ENCODE measurements at places on chromosomes 3 and 15. TPM values are rescaled to one million over a fixed set of nuclear protein-coding genes. Genes with fewer than 3 reads are reported as not detected.

DNA sequence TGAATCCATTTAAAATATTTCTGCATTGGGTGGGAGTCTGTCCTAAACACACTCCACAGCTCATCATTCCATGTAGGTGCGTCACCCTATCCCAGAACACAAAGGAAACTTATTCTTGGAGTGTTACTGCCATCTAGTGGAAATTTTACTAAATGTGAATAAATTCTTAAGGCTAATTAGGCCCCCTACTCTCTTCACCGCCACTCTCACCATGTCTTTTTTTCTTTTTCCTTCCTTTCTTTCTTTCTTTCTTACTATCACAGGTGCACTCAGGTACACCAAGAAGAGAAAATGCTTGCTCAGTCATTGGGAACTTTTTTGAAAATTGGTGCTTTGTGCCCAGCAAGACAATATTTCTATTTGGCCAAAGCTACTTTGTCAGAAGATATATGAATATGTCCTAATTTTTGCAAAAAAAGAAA is 26.4 kb upstream of the ATP8B4 start:
- no peaks in the 10 kb centered on the region for H3K27me3 ChIP-seq
- H3K4me1 ChIP-seq: no peaks in the 10 kb centered on the region
- no peak overlapping the region for H3K27ac ChIP-seq
- H3K4me3 ChIP-seq: no peak overlapping the region
- H3K36me3 ChIP-seq: no peaks in the 10 kb centered on the region

The RHCG gene
- not detected for total RNA-seq

DNA sequence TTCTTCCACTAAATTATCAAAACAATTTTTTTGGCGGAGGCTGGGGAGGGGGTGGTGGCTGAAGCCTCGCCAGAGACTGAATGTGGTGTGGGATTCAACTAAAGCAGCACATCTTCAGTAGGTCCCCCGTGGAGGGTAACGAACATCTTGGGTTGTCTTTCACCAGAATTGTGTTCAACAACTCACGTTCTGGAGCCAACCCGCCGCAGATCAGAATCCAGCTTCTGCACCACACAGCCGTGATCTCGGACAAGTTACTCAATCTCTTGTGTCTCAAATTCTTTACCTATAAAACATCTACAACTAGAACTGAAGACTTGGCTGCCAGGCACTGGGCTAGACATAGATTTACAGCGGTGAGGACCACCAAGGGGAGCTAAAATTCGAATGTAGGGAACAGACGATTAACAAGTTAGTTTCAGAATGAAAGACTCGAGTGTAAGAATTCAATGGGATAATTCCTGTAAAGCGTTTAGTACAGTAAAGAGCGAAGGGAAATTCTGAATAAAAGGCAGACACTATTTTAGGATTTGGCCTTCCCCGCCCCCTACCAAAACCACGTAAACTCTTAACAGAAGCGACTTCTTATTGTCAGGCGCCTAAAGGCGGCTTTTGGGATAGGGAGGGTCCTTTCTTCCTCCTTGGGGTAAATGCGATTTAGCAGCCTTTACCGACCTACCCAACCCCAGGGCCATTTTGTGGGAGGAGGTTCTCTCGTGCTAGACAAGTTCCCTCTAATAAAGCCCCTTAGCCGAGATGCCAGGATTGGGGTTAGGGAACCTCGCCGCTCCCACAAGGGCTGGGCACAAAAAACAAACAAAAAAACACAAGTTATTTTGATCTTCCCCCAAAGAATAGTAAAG is 697 bp upstream of the RAB5A start:
- peak overlapping the region; percentile 95 for H3K4me3 ChIP-seq
- DNase-seq: no peak
- peak overlapping the region; percentile 98 for H3K27ac ChIP-seq
- H3K36me3 ChIP-seq: no peaks in the 10 kb centered on the region

The C3orf20 gene
- total RNA-seq: 0.34 TPM

DNA sequence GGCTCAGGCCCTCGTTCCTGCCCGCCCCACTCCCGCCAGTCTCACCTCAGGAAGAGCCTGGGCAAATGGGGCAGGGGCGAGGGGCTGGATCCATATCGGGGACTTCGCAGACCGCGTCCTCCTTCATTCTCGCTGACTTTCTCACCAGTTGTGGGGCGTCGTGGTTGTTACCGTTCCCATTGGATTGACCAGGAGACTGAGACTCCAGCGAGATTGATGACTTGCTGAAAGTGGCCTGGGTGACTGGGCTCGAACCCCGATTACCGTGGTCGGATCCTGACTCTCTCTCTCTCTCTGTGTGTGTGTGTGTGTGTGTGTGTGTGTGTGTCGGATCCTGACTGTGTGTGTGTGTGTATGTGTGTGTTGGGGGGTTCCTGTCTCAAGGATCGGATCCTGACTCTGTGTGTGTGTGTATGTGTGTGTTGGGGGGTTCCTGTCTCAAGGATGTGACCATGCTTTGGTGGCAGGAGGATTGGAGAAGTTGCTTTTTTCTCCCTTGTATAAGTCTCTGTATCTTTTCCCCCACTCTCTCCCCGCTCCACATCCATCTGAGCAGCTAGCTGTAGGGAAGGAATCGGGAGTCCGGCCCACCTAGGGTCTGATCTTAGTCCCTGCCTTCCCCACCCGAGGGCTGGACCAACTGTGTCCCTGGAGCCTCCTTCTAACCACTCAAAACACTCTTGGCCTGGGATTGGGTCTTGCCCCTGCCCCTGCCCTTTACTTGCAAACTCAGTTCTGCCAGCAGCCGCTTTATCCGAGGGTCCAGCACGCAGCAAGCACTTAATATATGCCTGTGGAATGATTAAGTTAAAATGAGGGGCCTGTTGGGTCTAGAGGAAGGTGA is 603 bp downstream of the PLEKHO2 start:
- peaks cover 61% of the 10 kb centered on the region for H3K4me1 ChIP-seq
- no peaks in the 10 kb centered on the region for H3K36me3 ChIP-seq
- H3K27me3 ChIP-seq: no peaks in the 10 kb centered on the region

The CCR2 gene
- 0.34 TPM for total RNA-seq

The ITGA11 gene
- not detected for total RNA-seq

- H3K4me3 ChIP-seq: no peak overlapping the region
- H3K36me3 ChIP-seq: no peaks in the 10 kb centered on the region
- no peaks in the 10 kb centered on the region for H3K4me1 ChIP-seq
- DNase-seq: no peak
- H3K27ac ChIP-seq: no peak overlapping the region
- H3K27me3 ChIP-seq: no peaks in the 10 kb centered on the region
Observed at GRCh38 chr3:62990704-62991413, 115.6 kb upstream of the CADPS start.

The UTS2B gene
- total RNA-seq: 1.5 TPM

- H3K4me3 ChIP-seq: no peak overlapping the region
- no peaks in the 10 kb centered on the region for H3K4me1 ChIP-seq
- H3K27me3 ChIP-seq: no peaks in the 10 kb centered on the region
- DNase-seq: no peak
Observed at GRCh38 chr3:21152555-21152954, 598.5 kb downstream of the ZNF385D start.

DNA sequence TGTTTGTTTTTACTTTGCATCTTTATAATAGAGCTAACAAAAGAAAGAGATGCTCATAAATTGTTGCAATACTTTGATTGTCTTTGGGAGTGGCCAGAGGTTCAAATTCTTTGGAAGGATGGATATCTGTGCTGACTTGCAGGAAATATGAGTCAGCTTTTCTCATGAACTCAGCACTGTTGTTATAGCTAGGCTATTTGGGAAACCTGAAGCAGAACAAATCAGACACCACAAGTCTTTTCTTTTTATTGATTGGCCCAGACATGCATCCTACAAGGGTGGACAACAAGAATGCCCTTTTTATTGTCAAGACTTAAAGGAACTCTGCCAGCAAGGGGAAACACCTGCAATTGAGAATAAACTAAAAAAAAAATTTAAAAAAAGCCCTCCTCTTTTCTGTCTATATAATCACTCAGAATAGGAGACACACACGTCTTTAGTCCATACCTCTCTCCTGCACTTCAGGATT is 4.6 kb upstream of the DENND4A start:
- no peaks in the 10 kb centered on the region for H3K27me3 ChIP-seq
- no peak overlapping the region for H3K27ac ChIP-seq
- no peaks in the 10 kb centered on the region for H3K36me3 ChIP-seq
- H3K4me3 ChIP-seq: no peak overlapping the region
- peaks cover 15% of the 10 kb centered on the region for H3K4me1 ChIP-seq
- no peak for DNase-seq

The BCL6 gene
- 48.2 TPM for total RNA-seq

DNA sequence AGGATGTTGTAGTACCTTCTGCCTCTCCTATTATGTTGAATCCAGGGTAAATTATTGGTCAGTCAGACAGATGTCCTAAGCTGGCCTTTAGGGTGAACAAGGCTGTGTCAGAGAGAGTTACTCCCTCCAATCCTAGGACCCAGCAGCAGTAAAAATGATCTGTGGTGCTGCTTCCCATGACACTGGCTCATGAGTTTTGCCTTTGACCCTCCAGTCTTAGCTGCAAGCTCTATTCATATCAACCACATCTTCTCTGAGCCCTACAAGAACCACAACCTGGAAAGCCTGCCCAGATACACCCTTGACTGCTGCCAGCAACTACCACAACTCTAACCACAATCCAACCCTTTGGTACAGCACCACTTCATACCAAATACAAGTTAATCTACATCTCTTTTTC is 27.2 kb upstream of the PHLDB2 start:
- no peak for DNase-seq
- no peaks in the 10 kb centered on the region for H3K4me1 ChIP-seq
- no peaks in the 10 kb centered on the region for H3K36me3 ChIP-seq
- H3K27me3 ChIP-seq: no peaks in the 10 kb centered on the region
- no peak overlapping the region for H3K4me3 ChIP-seq

GRCh38 chr3:107676469-107677309 is 153.9 kb downstream of the BBX start:
- no peaks in the 10 kb centered on the region for H3K36me3 ChIP-seq
- peaks cover 23% of the 10 kb centered on the region for H3K4me1 ChIP-seq
- H3K4me3 ChIP-seq: no peak overlapping the region
- no peaks in the 10 kb centered on the region for H3K27me3 ChIP-seq
- DNase-seq: peak; percentile 38

GRCh38 chr3:181998828-181999227 is 287.1 kb downstream of the SOX2 start:
- H3K4me1 ChIP-seq: no peaks in the 10 kb centered on the region
- DNase-seq: no peak
- no peaks in the 10 kb centered on the region for H3K36me3 ChIP-seq
- H3K27me3 ChIP-seq: no peaks in the 10 kb centered on the region
- H3K4me3 ChIP-seq: no peak overlapping the region

- no peak for DNase-seq
- H3K4me1 ChIP-seq: peaks cover 6% of the 10 kb centered on the region
- H3K4me3 ChIP-seq: no peak overlapping the region
Observed at GRCh38 chr3:188936597-188937107, 235.1 kb upstream of the TPRG1 start.

- no peak overlapping the region for H3K27ac ChIP-seq
- no peaks in the 10 kb centered on the region for H3K27me3 ChIP-seq
- no peaks in the 10 kb centered on the region for H3K4me1 ChIP-seq
- no peak for DNase-seq
- H3K4me3 ChIP-seq: no peak overlapping the region
Observed at GRCh38 chr3:153513236-153513635, 351.2 kb downstream of the RAP2B start.

The SLC7A14 gene
- not detected for total RNA-seq

DNA sequence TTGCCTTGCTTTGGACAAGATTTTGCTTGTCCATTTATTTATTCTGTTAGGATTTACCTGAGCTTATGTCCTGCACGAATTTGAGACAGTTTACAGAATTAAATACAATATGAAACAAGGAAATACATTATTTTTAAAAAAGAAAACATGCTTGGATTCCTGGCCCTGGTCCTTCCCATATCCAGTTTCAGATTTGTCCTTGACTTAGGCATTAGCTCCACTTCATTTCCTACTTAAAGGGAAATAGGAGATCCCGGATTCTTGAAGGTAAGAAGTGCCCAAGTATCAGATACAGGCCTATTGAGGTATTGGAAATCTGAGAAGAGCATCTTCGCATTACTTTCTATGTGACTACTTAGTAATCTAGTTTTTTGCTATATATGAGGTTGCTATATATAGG is 672.0 kb downstream of the SI start:
- no peak overlapping the region for H3K4me3 ChIP-seq
- DNase-seq: no peak
- no peaks in the 10 kb centered on the region for H3K27me3 ChIP-seq
- no peaks in the 10 kb centered on the region for H3K4me1 ChIP-seq
- H3K36me3 ChIP-seq: no peaks in the 10 kb centered on the region

GRCh38 chr15:85800478-85801123 is 5.9 kb upstream of the KLHL25 start:
- peaks cover 13% of the 10 kb centered on the region for H3K4me1 ChIP-seq
- H3K36me3 ChIP-seq: no peaks in the 10 kb centered on the region
- H3K27ac ChIP-seq: no peak overlapping the region
- no peaks in the 10 kb centered on the region for H3K27me3 ChIP-seq
- DNase-seq: no peak
- H3K4me3 ChIP-seq: no peak overlapping the region

The CD96 gene
- 56.2 TPM for total RNA-seq

The SCAMP5 gene
- 0.59 TPM for total RNA-seq

- H3K4me1 ChIP-seq: no peaks in the 10 kb centered on the region
- H3K36me3 ChIP-seq: peaks cover 27% of the 10 kb centered on the region
- no peak for DNase-seq
- H3K4me3 ChIP-seq: no peak overlapping the region
Observed at GRCh38 chr3:14199641-14200040, 21.0 kb downstream of the LSM3 start.

GRCh38 chr3:56200251-56200650 is 268.0 kb downstream of the ERC2 start:
- no peak overlapping the region for H3K4me3 ChIP-seq
- no peaks in the 10 kb centered on the region for H3K27me3 ChIP-seq
- no peaks in the 10 kb centered on the region for H3K4me1 ChIP-seq
- H3K27ac ChIP-seq: no peak overlapping the region
- no peak for DNase-seq

- no peaks in the 10 kb centered on the region for H3K27me3 ChIP-seq
- peaks cover 20% of the 10 kb centered on the region for H3K4me1 ChIP-seq
- H3K4me3 ChIP-seq: no peak overlapping the region
- DNase-seq: no peak
- peaks cover 4% of the 10 kb centered on the region for H3K36me3 ChIP-seq
Observed at GRCh38 chr3:47747558-47747957, 34.1 kb downstream of the SMARCC1 start.

DNA sequence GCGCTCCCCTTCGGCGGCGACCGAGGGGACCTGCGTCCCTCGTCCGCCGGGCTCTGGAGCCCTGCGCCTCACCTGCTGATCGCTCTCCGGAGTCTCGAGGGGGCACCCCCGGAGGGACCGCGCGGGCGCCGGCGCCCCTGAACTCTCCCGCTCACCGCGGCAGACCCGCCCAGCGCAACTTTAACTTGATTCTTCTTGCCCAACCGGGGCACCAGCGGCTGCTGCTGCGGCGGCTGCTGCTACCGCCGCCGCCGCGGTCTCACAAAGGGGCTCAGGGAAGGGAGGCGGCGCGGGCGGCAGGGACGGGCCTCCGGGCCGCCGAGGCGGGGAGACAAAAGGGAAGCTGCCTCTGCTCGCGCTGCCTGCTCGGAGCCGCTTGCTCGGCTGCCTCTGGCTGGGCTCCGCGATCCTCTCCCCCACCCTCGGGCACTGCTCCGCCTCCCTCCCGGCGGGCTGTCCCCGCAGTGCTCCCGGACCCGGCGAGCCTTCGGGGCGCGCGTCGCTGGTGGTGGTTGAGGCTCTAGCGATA is at the start of gene PPM1L:
TSS of gene PPM1L (plus strand) at position 456 of the 529 bp plus-strand sequence.
- no peaks in the 10 kb centered on the region for H3K36me3 ChIP-seq
- no peaks in the 10 kb centered on the region for H3K27me3 ChIP-seq
- peak; percentile 86 for DNase-seq

GRCh38 chr15:84983294-84983693 is 1.6 kb downstream of the PDE8A start:
- no peaks in the 10 kb centered on the region for H3K27me3 ChIP-seq
- peaks cover 27% of the 10 kb centered on the region for H3K4me1 ChIP-seq
- DNase-seq: no peak
- no peaks in the 10 kb centered on the region for H3K36me3 ChIP-seq

The KNL1 gene
- total RNA-seq: 3.7 TPM
